ENCODE measurements at places on chromosomes 6 and 20.

GRCh38 chr6:12069891-12070529, 57.9 kb downstream of the HIVEP1 start:
- no peak for DNase-seq

- no peak for DNase-seq
Observed at GRCh38 chr6:79441192-79441591, 96.0 kb downstream of the LCA5 start.

DNA sequence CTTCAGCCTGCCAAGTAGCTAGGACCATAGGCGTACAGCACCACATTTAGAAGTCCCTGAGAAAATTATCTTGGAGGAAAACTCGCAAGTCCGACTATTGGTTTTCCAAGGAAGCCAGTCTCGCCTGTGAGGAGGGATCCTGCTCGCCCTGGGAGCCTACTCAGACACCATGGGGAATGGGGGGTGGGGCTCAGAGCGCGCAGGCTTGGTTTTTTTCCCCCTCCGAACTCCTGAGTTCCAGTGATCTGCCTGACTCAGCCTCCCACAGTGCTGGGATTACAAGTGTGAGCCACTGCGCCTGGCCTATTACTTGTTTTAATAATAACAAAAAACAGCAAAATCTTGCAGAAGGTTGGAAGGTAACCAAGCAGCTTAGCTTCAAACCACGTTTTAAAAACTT, 153.7 kb downstream of the OR2B2 start:
- no peak for DNase-seq

- no peak for DNase-seq
Observed at GRCh38 chr6:296151-297122, 4.2 kb downstream of the DUSP22 start.

GRCh38 chr6:110538416-110539160, 62.2 kb upstream of the SLC22A16 start:
- no peak for DNase-seq
